ENCODE measurements at places on chromosomes 6 and 20.

GRCh38 chr6:29924731-29925130 is 17.6 kb upstream of the HLA-A start:
- DNase-seq: no peak

DNA sequence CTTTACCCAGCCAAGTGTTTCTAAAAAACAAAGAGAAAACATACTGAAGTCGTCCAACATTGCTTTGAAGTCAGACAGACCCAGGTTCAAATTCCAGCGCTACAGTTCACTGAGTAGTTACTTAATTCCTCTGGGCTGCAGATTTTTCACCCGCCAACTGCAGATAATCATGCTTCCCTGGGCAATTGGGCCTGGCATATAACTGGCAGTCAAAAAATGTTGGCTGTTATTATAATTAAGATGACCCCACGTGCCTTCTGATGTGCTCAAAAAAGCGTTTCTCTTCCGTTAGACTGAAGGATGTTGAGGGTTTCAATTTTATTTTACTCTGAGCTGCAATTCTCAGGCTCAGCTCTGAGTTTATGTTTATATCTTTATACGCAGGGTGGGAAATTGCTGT is 156.1 kb upstream of the CITED2 start:
- no peak for DNase-seq

DNA sequence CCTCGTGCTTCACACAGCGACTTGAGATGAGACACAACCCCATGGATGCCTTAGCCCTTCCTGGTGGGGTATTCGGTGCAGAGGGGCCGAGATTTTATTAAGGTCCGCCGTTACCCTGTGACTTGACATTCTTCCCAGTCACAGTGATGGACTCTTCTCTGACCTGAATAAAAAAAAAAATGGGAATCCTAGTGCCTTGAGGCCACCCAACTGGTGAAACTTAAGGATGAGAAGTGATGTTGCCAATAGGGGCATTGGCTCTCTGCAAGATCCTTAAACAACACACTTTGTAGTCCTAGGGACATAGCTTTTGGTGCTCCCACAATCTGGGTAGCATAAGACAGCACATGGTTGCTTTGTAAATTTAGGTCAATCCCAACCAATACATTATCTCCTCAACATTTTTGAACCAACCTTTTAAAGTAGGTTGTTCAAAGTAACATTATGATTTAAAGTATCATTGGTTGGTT is 814 bp upstream of the ADNP start:
- DNase-seq: no peak

DNA sequence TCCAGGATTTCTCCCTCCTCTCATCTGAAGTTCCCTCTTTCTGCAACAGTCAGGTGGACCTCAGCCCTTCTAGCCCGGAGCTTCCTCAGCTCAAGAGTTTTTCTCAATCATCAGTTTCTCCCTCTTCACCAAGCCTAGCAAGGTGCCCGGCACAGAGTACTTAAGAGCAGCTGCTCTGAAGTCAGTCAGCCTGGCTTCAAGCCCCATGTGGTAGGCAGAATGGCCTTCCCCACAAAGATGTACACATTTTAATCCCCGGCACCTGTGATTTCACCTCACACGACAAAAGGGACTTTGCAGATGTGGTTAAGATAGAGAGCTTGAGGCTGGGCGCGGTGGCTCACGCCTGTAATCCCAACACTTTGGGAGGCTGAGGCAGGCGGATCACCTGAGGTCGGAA is 15.1 kb upstream of the RBPJL start:
- no peak for DNase-seq

DNA sequence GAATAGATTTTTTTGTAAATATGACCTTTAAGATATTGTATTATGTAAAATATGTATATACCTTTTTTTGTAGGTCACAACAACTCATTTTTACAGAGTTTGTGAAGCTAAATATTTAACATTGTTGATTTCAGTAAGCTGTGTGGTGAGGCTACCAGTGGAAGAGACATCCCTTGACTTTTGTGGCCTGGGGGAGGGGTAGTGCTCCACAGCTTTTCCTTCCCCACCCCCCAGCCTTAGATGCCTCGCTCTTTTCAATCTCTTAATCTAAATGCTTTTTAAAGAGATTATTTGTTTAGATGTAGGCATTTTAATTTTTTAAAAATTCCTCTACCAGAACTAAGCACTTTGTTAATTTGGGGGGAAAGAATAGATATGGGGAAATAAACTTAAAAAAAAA is 130.9 kb downstream of the SULF2 start:
- DNase-seq: no peak

- DNase-seq: no peak
These were observed 269.6 kb downstream of the CD109 start for GRCh38 chr6:73965539-73966029.

- DNase-seq: no peak
These were observed 14.2 kb downstream of the COL19A1 start for GRCh38 chr6:69880601-69881000.

- DNase-seq: no peak
These were observed 100.7 kb downstream of the F13A1 start for GRCh38 chr6:6219716-6220115.

DNA sequence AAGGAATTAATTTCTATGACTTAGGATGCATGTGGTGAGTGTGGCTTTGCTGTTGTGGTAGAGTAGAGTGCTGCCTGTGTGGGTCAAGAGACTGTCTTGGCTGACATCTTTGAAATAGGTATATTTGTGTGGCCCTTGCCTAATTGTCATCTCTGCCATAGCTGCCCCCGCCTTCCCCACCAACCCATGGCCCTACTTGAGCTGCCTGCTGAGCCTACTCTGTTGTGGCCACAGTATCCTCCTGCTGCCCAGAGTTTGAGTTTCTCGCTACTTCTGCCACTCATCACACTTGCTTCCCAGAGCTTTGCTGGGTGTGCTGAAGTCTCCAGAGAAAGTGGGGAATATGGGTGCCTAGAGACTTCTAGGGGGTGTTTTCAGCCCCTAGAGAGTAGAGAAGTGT is 8.0 kb downstream of the PLCG1 start:
- no peak for DNase-seq

DNA sequence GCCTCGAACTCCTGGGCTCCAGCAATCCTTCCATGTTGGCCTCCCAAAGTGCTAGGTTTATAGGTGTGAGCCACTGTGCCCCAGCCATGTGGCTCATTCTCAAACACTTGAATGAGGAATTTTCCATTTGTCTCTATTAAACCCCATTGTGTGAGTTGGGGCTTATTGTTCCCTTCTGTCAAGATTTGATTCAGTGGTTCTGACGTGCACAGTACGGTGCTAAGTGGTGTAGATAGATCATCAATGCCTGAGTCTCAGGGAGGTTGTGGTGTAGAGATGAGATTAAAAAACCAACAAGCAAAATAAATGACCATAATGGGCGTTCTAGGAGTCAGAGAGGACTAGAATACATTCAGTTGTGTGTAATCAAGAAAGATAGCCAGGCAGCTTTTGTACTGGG is 335.6 kb downstream of the PRL start:
- no peak for DNase-seq

GRCh38 chr6:81747327-81747726 is 5.2 kb downstream of the TENT5A start:
- no peak for DNase-seq

DNA sequence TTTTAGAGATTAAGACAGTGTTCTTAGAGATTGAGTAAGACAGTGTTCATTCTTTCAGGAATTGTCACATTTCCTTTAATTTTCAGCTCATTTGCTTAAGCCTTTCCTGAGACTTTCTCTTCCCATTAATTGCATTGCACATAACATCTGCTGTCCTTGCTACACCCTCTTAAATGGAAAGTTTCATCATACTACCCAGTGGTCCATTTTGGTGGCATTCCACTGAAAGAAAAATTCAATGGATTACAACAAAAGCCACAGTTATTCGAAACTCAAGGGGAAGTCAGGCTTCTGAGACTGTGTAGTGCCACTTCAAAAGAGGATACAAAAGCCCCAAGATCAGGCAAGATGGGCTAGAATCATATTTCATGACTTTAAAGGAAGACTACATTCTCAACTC is 64.0 kb downstream of the RSPO3 start:
- no peak for DNase-seq
